SK-N-SH (cell line): ENCODE measurements at places on chromosomes 3 and 15.
A peak's percentile ranks its signal among the peaks of the same experiment; 100 is the strongest.

- DNase-seq = no peak
Observed at GRCh38 chr3:189625572-189625971, 5.6 kb upstream of the TP63 start.

- DNase-seq = no peak
Observed at GRCh38 chr15:29557171-29557570, 265.1 kb downstream of the TJP1 start.

GRCh38 chr15:82183121-82184031, 79.2 kb downstream of the EFL1 start:
- DNase-seq = no peak

GRCh38 chr3:14448756-14449727, 46.6 kb downstream of the SLC6A6 start:
- no peak for DNase-seq

- no peak for DNase-seq
Observed at GRCh38 chr3:133472889-133473288, 73.0 kb downstream of the BFSP2 start.

DNA sequence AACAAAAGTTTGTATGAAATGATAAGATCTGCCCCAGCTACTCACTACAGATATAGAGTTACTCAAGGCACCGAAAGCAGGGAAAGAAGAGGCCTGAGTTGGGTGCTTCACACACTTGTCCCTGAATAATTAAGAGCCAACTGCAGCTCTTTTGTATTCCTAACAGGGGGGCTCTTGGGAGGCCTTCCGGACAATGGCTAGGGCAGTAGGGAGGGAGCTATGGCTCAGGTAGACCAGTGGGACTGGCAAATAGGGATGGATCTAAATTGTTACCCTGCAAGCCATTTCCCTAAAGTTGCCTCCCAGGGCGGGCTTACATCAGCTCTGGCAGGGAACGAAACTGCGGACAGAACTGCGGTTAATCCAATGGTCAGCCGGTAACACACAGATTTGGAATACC, 6.2 kb downstream of the SEMA5B start:
- no peak for DNase-seq

GRCh38 chr3:100131241-100131640, 16.9 kb upstream of the FILIP1L start:
- DNase-seq = no peak

- DNase-seq = peak; percentile 14
Observed at GRCh38 chr3:168288511-168289401, 193.0 kb upstream of the GOLIM4 start.

GRCh38 chr15:85960381-85960780, 119.3 kb upstream of the AGBL1 start:
- DNase-seq = no peak

DNA sequence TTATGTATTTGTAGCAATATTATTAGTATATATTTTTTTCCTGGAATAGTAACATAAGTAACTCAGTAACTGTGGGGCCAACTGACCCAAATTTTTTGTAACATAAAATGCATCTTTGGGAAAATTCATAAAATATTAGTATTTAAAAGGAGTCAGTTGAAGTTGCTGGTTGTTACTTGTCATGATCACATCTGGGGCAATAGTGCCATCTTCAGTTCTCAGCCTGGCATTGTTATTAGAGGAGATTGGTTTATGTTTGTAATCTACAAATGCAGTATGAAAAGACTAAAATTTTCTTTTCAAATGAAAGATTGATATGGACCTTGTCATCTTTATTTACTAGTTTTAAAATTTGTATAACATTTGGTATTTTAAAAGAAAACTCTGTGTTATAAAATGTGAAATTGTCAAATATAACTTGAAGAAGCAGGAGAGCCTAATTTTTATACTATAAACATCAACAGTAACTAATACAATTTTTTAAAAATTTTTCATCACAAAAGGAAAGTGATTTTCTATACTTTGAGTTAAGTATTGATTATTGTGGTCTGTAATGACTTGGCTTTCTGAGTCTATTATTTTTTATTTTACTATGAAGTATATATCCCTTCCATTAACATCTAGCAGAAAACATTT, 38.8 kb upstream of the MLF1 start:
- DNase-seq = peak; percentile 36

DNA sequence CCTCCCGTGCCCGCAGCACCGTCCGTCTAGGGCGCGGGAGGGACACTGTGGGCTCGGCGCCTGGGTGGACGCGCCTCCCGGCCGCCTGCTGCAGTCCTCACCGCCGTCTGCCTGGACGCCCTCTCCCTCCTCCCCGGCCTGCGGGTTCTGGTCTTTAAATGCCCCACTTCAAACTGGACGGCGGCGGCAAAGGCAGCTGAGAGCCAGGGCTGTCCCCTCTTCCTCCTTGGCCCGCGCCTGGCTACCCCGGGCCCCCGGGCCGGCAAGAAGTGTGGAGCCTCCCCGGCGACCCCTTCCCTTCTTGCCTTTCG, 426 bp downstream of the CBLB start:
- DNase-seq = peak; percentile 76

- DNase-seq = no peak
Observed at GRCh38 chr15:83871808-83872559, 218.1 kb downstream of the ADAMTSL3 start.

GRCh38 chr3:131036986-131037385, 10.3 kb downstream of the NEK11 start:
- no peak for DNase-seq

GRCh38 chr15:68382286-68383007, 49.5 kb downstream of the ITGA11 start:
- DNase-seq = no peak

DNA sequence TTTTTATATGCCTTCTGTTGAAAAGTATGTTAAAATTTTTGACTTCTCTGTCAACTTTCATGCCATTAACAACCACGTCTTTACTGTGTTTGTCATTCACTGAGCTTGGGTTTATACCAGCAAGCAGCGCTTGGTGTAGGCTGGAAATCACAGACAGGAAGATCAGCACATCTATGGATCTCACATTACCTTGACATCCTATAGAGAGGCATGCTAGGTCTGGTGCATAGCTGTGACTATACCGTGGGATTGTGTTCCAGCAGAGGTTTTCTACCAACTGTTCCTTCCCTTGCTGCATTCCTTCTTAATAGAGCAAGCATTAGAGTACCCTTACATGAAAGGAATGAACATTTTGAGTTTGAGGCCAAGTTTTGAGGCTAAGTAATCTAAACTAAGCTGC, 53.0 kb downstream of the DZIP3 start:
- no peak for DNase-seq

- DNase-seq = peak; percentile 11
Observed at GRCh38 chr15:57156210-57156884, 220.0 kb upstream of the CGNL1 start.

DNA sequence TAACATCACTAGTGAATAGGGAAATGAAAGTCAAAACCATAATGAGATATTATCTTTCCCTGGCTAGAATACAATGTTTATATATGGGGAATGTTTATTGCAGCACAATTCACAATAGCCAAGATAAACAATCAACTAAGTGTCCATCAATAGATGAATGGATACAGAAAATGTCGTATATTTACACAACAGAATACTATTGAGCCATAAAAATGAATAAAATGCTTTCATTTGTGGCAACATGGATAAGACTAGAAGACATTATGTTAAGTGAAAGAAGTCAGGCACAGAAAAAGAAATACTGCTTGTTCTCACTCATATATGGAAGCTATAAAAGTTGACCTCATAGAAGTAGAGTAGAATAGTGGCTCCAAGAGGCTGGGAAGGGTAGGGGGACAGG, 65.2 kb downstream of the SLC9C1 start:
- no peak for DNase-seq

GRCh38 chr15:71448688-71449114, 333.4 kb downstream of the THSD4 start:
- peak; percentile 47 for DNase-seq

GRCh38 chr3:148006508-148006907, 597.3 kb downstream of the ZIC1 start:
- no peak for DNase-seq

GRCh38 chr3:71495708-71496472, 87.6 kb downstream of the FOXP1 start:
- no peak for DNase-seq

- peak; percentile 47 for DNase-seq
Observed at GRCh38 chr15:74422265-74422651, 11.5 kb downstream of the SEMA7A start.

- no peak for DNase-seq
Observed at GRCh38 chr3:47950453-47951169, 65.6 kb downstream of the MAP4 start.

GRCh38 chr15:60392601-60392985, 5.2 kb downstream of the ANXA2 start:
- DNase-seq = no peak

- no peak for DNase-seq
Observed at GRCh38 chr3:31659246-31659645, 126.5 kb downstream of the STT3B start.

DNA sequence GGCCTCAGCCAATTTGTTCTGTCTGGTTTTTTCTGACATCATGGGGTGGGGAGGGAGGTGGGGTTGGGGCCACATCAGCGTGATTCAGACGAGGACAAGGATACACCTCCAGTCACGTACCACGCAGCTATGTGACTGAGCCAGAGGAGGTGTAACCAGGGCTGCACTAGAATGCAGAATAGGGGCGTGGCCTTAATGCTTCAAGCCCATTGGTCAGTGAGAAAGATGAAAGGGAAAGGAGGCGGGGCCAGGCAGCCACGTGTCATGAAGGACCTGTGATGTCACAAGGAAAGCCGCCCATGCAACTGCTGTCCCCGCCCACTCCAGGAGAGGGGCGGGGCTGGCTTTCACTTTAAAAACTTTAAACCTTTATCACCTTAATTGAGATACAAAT, at the start of gene GOLGA6L2:
TSS of gene GOLGA6L2 (minus strand) at position 137 of the 394 bp plus-strand sequence. CDS start at position 75, 62 bp downstream.
- no peak for DNase-seq

DNA sequence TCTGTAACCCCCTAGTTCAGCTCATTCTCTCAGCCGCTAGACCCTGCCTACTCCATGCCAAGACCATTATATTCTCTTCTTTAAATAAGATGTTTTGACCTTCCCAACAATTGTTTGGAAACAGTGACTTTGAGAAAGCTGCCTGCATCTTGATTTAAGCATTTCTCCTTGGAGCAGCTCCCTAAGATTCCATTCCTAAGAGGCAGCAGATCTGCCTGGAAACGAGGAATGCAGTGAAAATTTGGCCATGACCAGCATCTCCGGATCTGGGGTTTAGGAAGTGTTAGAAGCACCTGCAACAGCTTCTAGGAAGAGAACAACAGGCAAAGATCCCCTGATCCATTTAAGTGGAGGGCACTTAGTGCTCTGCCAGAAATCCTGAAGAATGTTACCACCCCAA, 235.7 kb downstream of the NTRK3 start:
- no peak for DNase-seq

DNA sequence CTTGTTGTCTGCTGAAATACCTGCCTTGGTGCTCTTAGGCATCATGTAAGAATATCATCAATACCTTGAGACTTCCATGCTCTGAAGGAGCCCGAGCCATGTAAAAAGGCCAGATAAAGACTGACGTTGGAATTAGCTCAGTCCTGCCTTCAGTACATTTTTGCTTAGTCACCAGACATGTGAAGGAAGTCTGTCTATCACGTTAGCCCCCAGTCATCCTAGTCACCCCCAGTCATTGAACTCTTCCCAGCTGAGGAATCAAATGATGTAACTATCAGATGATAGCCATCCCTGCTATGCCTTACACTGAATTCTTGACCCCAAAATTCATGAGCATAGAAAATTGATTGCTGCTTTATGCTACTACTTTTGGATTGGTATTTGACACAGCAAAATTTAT, 351.2 kb upstream of the SGO1 start:
- DNase-seq = no peak

- no peak for DNase-seq
Observed at GRCh38 chr3:65856907-65857306, 181.8 kb downstream of the MAGI1 start.

DNA sequence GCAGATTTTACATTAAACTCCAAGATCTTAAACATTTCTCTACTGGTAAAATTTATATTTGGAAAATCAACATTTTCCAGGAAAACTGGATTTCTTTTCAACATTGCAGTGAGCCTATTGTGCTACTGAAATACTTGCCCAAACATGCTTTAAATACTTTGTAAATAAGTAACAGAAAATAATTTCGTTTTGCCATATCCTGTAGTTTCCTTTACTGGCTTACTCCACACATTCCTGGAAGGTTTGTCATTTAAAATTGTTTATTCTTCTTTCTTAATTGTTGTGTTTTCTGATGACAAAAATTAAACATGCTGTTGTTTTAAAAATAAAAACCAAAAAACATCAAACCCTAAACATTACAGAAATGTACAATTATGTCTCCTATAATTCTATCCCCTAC, 22.0 kb downstream of the ACAD11 start:
- DNase-seq = no peak

DNA sequence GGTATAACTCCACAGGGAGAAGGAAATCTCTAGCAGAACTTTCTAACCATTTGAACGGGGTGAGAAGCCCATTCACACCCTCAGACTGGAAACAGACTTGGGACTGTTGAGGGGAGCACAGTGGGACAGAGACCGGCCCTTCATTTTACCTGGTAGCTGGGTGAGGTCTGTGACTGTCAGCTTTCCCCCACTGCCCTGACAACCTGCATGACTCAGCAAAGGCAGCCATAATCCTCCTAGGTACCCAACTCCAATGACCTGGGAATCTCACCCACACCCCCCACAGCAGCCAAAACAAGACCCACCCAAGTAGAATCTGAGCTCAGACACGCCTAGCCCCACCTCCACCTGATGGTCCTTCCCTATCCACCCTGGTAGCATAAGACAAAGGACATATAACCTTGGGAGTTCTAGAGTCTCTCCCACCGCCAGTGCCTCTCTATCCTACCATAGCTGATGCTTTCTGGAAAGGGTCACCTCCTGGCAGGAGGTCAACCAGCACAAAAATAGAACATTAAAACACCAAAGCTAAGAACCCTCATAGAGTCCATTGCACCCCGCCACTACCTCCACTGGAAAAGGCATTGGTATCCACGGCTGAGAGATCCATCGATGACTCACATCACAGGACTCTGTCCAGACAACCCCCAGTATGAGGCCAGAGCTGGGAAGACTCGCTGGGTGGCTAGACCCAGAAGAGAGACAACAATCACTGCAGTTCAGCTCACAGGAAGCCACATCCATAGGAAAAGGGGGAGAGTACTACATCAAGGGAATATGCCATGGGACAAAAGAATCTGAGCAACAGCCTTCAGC, 28.0 kb downstream of the SENP7 start:
- no peak for DNase-seq

DNA sequence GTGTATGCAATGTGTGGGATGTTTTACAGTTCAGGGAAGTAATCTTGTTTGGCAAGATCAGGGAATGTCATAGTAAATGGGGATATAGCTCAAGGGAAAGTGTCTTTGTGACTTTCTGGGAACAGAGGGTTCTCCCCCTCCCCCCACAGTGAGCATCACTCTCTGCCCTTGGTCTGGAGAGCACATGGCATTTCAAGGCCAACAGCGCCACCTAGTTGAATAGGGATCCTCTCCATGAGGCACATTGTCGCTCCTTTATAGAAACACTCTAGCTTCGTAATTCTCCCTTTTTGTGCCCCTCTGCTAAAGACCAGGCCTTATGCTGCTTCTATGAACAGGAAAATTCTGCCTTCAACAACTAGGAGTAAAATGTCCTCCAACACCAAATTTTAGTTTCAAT, 37.1 kb upstream of the ARNT2 start:
- peak; percentile 9 for DNase-seq
